SW480 (cell line): ENCODE measurements at places on chromosomes 6 and 20.

- DNase-seq, result no peak
Measured at GRCh38 chr6:10528158-10528981, 7.2 kb downstream of the GCNT2 start.

DNA sequence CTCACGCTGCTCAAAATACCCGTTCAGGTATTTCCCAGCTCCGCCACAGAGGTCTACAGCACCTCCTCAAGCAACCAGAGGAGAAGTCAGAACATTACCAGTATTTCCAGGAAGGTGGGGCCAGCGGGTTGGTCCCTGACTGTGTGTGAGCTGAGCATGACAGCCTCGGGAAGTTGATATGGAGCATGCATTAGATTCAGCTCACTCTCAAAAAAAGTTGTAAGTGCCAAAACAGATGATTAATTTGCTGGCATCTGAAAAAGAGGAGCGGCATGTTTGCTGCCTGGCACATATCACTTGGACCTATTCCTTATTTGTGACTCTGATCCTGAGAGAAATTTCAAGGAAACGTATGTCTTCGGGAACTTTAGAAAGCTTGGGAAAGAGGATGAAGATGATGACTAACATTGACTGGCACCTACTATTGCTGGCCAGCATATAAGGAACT, 32.3 kb downstream of the ELOVL2 start:
- no peak for DNase-seq

GRCh38 chr20:10984294-10984693, 310.5 kb upstream of the JAG1 start:
- DNase-seq, result no peak

GRCh38 chr6:107613651-107614379, 123.9 kb downstream of the SOBP start:
- no peak for DNase-seq
